Activated CD4-positive, alpha-beta T cell treated with anti-CD3 and anti-CD28 coated beads for 4 hours (primary cell): ENCODE measurements at places on chromosomes 1 and 21.

DNA sequence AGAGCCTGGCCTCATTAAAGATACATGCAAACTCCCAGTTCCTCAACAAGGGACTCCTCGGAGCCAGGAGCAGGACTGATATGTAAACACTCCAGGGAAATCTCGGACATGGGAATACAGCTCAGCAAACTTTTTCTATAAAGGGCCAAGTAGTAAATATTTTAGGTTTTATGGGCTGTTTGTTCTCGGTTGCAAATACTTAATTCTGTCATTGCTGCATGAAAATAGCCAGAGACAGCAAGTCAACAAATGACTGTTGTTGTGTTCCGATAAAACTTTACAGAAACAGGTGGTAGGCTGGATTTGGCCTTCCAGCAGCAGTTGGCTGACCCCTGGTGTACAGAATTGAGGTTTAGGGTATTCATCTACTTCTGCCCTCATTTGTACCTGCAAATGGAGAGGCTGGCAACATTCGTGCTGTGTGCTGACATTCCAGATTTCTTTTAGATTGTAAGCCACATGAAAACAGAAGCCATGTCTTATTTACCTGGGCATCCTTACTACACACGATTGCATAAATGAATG, 360.3 kb downstream of the NTNG1 start:
- no peak for DNase-seq

- DNase-seq, result no peak
Measured at GRCh38 chr1:109669246-109669948, 1.5 kb downstream of the GSTM2 start.

DNA sequence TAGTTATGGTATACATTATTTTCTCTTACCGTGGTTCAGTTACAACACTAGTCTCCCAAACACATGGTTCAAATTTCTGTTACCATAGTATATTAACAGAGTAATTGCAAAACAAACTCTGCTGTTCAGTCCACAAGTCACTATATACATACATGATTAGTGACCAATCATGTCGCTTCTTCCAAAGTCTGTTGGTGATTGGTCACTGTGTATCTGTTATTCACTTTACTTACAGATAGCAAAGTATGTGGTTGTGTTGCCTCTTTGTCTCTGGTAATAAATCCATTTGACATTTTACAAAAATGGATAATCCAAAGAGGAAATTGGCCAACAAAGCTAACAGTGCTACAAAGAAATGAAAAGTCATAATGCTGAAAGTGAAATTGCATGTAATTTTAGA, 107.2 kb downstream of the RABGAP1L start:
- DNase-seq, result no peak

- DNase-seq, result no peak
Measured at GRCh38 chr21:45505416-45506021, 36.7 kb downstream of the SLC19A1 start.

DNA sequence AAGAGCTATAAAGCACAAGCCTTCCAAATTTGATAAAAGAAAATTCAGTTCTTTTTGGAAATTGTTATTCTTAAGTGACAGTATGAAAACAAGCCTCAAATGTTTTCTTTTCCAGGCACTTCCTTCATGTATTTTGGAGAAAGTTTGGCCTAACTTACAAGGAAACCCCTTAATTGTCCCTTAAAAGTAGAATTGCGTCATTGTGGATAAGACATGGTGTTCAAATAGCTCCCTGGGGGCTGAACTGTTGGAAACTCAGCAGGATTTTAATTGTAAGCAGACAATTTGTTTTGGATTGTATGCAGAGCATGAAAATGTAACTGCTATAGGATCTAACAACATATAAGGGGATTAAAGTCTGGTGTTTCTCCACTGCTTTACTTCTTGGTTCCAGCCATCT, 35.4 kb upstream of the FGGY start:
- DNase-seq, result no peak

DNA sequence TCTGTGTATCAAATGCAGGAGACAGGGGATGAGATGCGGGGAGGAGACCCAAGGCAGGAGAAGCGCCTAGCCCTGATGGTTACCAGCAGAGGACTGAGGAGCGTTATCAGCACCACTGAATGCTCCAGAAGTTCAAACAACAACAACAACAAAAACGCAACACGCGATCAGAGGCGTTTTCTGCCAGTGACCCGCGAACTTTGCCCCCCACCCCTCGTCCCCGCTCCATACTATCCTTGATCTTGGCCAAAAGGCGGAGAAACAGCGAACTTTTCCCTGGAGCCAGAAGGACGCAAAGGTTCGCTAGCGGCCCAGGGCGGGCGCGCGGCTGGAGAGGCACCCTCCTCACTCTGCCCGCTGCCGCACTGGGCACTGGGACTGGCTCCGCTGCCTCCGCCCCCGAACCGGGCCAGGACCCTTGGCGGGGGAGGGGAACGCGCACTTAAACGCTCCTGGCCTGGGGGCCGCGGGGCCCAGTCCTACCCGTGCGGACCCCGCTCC, 699 bp downstream of the ECHDC2 start:
- no peak for DNase-seq

DNA sequence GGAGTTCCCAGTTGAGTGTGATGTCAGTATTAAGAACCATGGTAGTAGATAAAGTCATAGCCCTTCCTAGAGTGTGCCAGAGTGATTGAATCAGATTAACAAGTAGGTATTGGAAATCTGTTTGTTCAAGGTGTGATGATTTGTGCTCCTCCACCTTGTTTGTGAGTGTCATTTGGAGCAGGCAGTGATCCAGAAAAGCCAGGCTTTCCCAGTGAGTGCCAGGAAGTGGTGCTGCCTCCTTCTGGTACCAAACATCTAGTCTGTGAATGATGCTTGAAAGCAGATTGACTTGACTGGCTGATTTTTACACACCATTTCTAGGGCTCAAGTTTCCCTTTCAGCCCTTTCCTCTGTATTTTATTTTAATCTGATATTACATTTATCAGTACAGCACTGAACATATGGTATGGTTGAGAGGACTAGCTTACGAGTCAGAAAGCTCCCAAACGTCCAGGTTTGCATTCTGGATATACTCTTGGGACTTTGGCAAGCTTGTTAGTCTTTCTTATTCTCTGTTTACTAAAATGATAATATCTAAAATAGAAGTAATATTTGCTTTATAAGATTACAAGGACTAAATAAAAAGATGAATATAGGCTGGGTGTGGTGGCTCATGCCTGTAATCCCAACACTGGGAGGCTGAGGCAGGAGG, 100.7 kb downstream of the PATJ start:
- DNase-seq, result no peak

DNA sequence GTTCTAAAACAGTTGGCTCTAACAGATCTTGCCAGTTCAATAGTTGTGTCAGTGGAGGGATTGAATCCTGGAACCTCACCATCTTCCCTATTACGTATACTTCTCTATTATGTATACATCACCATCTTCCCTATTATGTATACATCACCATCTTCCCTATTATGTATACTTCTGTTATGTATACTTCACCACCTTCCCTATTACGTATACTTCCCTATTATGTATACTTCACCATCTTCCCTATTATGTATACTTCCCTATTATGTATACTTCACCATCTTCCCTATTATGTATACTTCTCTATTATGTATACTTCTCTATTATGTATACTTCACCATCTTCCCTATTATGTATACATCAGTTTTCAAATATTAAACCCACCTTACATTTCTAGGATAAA, 34.4 kb upstream of the HP1BP3 start:
- DNase-seq, result no peak

DNA sequence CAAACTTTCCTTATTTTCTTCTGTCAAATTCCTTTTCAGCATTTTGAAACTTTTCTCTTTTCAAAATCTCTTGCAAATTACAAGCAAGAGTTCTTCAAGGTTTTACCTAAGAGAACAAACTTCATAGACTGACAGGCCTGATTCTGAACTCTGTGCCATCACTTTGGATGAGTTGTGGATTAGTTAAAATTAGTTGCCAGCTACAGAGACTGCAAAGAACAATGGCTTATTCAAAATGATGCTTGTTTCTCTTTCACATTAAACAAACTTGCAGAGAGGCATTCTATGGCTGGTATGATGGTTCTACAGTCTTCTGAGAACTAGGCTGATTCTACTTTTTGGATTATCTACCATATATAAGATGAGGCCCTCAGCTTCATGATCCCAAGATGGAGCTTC, 3.8 kb downstream of the LRRC8B start:
- no peak for DNase-seq

DNA sequence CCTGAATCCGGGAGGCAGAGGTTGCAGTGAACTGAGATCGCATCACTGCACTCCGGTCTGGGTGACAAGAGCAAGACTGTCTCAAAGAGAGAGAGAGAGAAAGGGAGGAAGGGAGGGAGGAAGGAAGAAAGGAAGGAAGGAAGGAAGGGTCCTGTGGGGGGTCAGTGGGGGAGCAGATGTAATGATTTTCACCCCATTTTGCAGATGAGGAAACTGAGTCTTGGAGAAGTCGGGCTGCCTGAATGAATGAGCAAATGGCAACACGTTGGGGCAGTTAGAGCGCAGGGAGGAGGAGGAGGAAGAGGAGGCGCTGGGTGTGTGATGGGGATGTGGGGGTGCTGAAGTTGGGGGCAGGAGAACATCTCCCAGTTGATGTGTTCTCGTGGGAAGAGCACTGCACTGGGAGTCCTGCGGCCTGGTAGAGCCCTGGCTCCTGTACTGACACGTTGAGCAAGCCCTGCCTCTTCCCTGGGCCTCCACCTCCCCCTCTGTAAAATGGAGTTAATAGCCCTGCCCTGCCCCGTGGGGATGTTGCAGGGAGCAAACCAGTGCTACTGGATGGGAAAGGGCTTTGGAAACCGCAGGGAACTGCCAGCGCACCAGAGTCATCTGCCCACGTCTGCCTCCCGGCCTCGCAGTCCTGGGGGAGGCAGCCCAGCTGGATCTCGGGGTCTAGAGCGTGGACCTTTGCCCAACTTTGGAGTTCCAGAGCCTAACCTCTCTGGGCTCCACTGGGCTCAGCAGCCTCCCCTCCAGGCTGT, 103.2 kb upstream of the CASZ1 start:
- DNase-seq, result no peak

GRCh38 chr1:218931324-218931723, 242.4 kb upstream of the LYPLAL1 start:
- no peak for DNase-seq

DNA sequence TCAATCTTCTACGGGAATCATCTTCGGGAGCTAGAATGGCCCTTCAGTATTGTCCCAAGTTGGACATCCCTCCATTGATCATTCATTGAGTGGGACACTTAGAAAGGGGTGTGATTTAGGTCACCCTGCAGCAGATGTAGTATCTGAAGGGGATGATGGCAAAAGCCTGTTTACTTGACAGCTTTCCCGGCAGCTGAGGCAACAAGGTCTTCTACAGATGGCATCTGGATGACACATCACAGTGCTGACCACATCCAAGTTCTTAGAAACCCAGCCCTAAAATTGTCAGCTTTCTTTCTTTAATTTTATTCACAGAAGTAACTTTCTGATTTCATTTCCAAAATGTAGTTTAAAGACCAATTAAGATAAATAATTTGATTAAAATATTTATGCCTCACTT, 150.3 kb downstream of the AMY1C start:
- DNase-seq, result no peak

DNA sequence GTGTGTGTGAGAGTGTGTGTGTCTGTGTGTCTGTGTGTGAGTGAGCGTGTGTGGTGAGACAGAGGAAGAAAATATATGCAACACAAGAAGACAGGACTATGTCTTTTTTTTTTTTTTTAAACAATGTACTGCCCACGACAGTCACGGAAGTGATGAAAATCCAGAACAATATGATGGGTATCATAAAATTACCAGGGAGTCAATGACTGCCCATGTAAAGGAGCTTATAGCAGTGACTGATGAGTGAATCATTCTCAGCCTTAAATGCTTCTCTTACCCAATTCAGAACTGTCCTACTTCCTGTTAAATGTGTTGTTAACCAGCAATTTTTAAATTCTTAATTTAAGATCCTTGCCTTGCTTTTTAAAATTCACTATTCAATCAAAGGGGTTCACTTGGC, 46.6 kb downstream of the RGS7 start:
- DNase-seq, result no peak

DNA sequence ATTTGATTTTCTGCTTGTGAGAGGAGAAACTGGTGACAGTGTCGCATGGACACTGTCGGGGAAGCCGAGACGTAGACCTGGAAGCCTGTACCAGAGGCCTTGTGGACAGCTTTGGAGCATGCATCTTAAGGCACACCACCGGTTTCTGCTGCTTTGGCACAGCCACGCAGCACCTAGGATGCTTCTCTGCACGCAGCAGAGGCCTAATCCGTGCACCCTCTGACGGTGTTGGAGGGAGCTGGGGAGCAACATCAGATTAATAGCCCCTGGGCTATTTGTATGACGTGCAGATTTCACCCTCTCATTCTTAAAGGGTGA, 30.3 kb downstream of the TEX35 start:
- no peak for DNase-seq

- no peak for DNase-seq
Measured at GRCh38 chr1:228552596-228553176, 65.5 kb downstream of the RNF187 start.

DNA sequence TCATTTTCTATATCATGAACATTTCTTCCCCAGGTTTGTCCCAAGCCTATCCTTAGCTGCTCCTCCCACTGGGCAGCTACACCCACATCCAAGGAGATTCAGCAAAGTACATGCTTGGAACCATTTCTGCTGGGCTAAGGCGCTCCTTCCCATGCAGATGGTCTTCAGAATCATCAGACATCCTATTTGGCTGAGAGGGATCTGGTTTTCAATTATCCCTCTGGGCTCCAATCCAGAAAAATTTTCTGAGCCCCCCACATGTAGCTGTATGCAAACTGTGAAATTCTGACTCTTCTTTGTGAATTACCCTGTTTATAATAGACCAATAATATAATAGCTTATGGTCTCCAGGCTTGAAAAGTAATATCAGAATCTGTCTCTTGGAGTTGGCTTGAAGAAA, 99.2 kb downstream of the LAMC2 start:
- DNase-seq, result no peak

- peak; percentile 21 for DNase-seq
Measured at GRCh38 chr1:186301448-186301847, 73.6 kb downstream of the TPR start.

GRCh38 chr1:174131032-174131638, 28.2 kb upstream of the RABGAP1L start:
- no peak for DNase-seq

DNA sequence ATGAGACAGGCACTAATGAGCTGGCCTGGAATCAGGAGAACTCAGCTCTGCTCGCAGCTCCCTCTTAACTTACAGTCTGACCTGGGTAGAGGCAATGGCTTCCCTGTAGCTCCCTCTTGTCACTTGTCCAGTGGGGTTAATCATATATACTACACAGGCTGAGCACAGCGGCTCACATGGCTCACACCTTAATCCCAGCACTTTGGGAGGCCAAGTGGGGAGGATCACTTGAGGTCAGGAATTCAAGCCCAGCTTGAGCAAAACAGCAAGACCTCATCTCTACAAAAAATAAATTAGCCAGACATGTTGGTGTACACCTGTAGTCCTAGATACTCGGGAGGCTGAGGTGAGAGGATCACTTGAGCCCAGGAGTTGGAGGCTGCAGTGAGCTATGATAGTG, 4.2 kb downstream of the S100A6 start:
- DNase-seq, result no peak

GRCh38 chr1:5709976-5710375, 282.2 kb downstream of the NPHP4 start:
- no peak for DNase-seq
